Adipocyte (in vitro differentiated cells): ENCODE measurements at places on chromosomes 1 and 21.

GRCh38 chr1:53218201-53218600 is 2.2 kb downstream of the CZIB start:
- DNase-seq: no peak

DNA sequence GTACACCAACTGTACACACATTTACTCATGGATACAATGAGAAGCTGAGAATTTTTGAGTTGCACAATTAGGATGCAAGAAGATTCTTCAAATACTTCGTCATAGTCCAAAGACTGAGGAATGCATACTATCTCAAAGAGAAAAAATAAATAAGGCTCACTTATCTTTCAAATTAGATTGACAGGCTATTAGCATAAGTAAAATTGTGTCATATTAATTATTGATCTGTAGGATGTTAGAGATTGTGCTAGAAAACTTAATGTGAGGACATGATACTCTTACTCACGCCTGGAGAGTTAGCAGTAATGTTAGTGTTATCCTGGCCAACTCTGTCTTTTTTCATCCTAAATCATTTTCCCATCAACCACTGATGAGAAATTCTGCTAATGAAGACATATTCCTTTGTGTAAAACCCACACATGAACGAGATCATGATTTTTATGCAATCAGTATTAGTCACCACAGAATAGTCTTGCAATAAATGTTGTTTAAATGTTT is 659.0 kb downstream of the LTN1 start:
- DNase-seq: peak; percentile 58

GRCh38 chr1:150152182-150152536 is 2.4 kb downstream of the PLEKHO1 start:
- peak; percentile 16 for DNase-seq

DNA sequence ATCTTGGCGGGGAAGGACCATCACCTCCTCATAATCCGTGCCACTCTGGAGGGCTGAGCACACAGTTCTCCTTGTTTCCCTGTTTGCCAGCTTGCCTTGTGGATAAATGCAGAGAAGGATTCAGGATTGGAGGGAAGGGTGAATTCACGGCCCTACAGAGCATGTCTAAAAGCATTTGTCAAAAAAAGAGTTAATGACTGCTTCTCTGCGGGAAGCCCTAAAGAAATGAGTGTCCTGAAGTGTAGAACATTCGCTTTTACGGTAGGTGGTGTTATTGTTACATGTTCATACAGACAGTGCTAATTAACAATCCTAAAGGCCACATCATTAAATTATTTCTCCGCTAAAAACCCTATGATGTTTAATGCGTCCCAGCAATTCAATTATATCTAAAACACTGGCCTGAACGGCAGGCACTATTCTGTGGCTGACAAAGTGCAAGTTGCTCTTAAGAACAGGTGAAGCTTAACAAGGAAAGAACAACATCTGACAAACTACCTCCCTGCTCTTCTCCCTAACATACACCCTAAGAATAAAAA is 112.3 kb upstream of the NFIA start:
- DNase-seq: no peak

DNA sequence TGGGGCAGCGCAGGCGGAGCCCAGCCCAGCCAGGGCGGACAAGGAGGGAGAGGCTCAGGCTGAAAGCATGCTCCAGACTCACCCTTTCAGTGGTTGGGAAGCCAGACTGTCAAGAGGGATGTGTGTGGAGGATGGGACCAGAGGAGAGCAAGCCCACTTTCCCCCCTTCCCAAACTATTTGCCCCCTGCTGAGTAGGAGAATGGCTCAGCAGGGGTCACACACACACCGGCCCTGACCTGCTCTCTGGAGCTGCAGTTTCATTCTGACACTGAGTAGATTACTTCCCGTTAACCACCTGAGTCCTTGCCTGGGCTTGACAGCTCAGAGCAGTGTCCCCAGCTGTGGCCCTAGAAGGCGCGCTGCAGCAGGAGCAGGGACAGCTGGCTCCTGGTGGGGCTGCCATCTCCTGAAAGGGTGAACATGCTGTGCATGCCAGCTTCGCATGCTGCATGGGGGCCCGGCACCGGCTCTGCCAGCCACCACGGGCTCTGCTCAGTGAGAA is 51.6 kb upstream of the CNTN2 start:
- DNase-seq: no peak

GRCh38 chr1:14912839-14913481 is 240.6 kb upstream of the TMEM51 start:
- no peak for DNase-seq

DNA sequence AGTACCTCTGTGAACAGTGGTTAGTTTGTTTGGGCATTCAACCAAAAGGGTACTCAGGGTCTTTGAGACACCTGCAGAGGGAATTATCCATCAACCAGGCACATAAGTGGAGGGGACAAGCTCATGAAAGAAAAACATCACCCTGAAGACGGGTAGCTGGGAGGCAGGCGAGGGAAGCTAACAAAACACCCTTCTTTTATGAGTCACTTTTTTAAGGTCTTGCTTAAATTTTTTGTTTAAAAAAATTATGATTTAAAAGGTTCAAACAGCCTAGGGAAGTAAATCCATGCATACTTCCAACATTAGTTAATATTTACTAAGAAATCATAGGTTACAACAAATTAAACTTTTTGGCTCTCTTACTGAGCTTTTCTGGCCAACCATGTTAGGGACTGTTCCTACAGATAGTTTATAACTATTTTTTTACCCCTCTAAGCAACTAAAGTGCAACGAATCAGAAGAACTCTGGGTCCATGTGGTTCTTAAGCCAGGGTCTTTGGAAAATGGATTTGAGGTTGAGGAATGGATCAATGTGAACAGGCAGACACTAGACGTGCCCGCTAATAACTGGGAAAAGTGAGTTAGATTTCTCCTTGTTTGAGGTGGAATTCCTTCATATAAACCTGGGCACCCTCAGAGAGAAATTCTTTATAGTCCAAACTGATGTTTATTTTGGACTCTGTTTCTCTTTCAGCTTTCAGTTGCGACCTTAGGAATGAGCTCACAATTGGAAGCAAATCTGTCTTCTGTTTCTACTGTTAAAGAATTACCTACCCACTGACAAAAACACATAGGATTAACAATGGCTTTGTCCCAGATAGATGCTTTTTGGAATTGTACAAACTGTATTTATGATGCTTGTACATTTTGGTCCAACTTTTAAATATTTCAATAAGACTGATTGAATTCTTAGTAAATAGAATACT is 123.0 kb downstream of the LYPLAL1 start:
- DNase-seq: peak; percentile 53

- peak; percentile 83 for DNase-seq
These were observed 632 bp downstream of the PEX19 start for GRCh38 chr1:160284220-160284781.

GRCh38 chr21:32322103-32322502 is 23.4 kb downstream of the MRAP start:
- no peak for DNase-seq

DNA sequence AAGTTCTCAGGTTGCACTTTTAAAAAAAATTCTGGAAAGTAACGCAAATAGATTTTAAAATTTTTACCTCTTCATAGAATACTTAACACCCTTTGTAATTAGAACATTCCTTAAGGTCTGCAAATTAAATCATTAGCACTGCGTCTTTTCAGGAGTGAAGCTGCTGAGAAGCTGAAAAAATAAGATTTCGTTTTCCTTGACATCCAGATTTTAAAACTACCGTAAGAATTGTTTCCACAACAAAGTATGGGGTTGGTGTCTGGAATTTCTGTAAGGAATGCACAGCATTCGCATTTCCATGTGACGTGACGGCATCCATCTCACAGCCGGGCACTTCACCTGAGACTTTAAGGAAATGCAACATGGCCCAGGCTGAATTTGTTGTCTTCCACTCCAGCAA is 76.3 kb upstream of the COX20 start:
- DNase-seq: no peak

- no peak for DNase-seq
These were observed 6.4 kb upstream of the CPT2 start for GRCh38 chr1:53190210-53190611.

DNA sequence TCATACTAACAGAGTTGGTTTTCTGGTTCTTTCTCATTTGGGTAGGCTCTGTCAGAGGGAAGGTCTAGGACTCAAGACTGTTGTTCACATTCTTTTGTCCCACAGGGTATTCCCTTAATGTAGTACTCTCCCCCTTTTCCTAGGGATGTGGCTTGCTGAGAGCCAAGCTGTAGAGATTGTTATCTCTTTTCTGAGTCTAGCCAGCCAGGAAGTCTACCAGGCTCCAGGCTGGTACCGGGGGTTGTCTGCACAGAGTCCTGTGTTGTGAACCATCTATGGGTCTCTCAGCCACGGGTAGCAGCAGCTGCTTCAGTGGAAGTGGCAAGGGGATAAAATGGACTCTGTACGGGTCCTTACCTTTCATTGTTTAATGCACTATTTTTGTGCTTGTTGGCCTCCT is 226.4 kb downstream of the LBR start:
- DNase-seq: no peak

DNA sequence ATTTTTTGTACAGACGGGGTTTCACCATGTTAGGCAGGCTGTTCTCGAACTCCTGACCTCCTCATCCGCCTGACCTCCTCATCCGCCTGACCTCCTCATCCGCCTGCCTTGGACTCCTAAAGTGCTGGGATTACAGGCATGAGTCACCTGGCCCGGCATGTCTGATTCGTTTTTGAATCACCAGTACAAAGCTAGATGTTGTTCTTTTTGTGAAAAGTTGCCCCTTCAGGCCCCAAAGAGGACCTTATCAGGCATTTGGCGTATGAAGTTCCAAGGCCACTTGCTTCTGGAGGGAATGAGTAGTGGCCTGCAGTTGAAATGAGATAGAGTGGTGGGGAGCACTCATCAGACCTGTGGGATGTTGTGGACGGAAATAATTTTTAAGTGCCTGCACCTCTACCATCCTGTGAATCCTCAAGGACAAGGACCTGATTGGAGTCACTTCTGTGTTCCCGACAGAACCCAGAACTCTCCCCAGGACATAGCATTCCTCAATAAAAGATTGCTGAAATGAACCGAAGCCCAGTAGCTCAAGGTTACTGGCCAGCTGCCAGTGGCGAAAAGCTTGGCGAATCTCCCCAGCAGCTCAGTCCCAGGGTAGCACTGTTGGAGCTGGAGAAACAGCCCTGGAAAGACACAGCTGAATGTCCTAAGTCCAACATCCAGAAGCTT is 50.1 kb downstream of the NDUFS5 start:
- peak; percentile 39 for DNase-seq

- peak; percentile 50 for DNase-seq
These were observed 14.4 kb downstream of the FAAH start for GRCh38 chr1:46408356-46409062.
